ENCODE measurements at places on chromosomes 12 and 14.

DNA sequence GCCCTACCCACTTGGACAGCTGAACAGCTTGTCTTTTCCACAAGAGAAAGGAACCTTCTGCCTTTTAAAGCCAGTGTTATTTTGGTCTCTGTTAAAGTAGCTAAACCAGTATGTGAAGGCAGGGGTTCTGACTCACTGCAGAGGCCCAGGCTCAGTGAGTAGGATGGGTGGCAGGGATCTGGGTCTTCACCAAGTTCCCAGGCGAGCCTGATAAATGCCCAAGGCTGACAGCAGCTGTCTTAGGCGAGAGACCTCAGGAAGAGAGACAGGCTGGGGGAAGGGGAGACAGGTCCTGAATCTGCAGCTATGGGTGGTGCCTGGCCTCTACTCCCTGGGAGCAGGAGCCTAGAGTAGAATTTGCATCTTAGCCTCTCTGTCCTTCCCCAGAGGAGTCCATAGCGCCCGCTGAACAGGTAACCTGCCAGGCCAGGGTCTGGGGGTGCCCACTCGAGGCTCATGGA is 18.1 kb upstream of the KIF26A start:
- peaks cover 29% of the 10 kb centered on the region for H3K27me3 ChIP-seq
- no peak overlapping the region for H3K27ac ChIP-seq

DNA sequence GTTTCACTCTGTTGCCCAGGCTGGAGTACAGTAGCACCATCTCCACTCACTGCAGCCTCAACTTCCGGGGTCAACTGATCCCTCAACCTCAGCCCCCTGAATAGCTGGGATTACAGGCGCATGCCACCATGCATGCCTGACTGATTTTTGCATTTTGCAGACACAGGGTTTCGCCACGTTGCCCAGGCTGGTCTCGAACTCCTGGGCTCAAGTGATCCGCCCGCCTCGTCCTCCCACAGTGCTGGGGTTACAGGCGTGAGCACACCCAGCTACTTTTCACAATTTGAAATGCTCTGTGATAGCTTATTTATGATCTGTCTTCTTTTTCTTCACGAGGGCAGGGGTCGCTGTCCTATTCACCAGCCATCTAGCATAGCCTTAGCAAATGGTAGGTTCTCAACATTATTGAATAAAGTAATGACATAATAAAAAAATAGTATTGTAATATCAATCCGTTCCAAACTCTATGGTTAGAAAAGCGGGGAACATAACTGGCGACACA is 477 bp upstream of the DDX47 start:
- no peak for DNase-seq
- H3K27me3 ChIP-seq: no peaks in the 10 kb centered on the region
- H3K36me3 ChIP-seq: peaks cover 32% of the 10 kb centered on the region

GRCh38 chr12:40344312-40344711 is 119.5 kb downstream of the LRRK2 start:
- no peaks in the 10 kb centered on the region for H3K4me1 ChIP-seq
- H3K27me3 ChIP-seq: no peaks in the 10 kb centered on the region
- no peak for DNase-seq
- H3K4me3 ChIP-seq: no peak overlapping the region
- no peak overlapping the region for H3K27ac ChIP-seq

DNA sequence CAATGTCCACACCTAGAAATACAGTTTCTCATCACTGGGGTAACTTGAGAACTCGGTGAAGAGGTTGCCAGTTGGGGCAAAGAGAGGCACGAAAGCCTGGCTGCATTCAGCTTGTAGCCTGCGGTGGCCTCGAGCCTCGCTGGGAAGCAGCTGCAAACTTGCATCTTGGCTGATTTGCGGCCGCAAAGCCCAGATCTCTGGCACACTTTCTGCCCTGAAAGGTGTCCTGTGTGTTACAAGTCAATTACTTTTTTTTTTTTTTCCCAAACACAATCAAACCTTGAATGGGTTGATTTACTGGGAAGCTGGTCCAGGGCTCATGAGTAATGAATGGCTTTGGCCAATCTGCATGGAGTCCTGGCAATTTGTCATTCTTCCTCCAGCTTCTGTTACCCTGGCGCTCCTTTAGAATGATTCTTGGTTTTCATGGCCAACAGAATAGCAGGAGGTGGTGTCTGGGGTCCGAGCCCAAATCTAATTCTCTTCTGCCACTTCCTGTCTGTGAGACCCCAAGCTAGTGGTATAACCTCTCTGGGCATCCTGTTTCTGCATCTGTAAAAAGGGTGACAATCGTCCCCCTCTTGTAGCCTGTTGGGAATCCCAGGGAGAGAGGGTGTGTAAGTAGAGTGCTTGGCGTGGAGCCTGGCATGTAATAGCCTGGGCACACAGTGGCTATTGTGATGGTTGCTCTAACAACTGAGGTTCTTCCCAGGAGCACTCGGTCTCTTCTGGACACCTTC is 6.7 kb downstream of the BCL7A start:
- H3K36me3 ChIP-seq: peaks cover under 1% of the 10 kb centered on the region
- H3K4me1 ChIP-seq: peaks cover 2% of the 10 kb centered on the region
- H3K4me3 ChIP-seq: no peak overlapping the region

DNA sequence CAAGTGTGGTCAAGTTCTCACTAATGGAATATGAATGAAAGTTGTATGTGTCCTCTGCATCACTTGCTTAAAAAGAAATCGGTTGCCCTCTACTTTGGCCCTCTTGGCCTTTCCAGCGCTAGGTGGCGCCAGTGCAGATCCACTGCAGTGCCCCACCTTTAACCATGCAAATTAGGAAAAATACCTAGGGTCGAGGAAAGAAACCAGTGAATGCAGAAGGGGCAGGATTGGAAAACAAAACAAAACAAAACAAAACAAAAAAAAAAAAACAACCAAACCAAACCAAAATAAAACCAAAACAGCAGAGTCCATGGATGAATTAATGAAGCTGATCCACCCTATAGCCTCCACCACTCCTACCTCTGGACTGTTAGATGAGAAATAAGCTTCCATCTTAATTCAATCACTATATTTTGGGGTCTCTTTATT is 12.9 kb upstream of the NEMF start:
- H3K27me3 ChIP-seq: peaks cover 6% of the 10 kb centered on the region
- H3K4me1 ChIP-seq: peaks cover 31% of the 10 kb centered on the region
- peak; percentile 67 for DNase-seq
- H3K27ac ChIP-seq: no peak overlapping the region

- H3K4me3 ChIP-seq: no peak overlapping the region
- H3K36me3 ChIP-seq: peaks cover 3% of the 10 kb centered on the region
- peaks cover 31% of the 10 kb centered on the region for H3K4me1 ChIP-seq
- peak overlapping the region; percentile 94 for H3K27ac ChIP-seq
Observed at GRCh38 chr12:92930421-92930820, 1.3 kb upstream of the EEA1 start.

- no peaks in the 10 kb centered on the region for H3K4me1 ChIP-seq
- H3K36me3 ChIP-seq: no peaks in the 10 kb centered on the region
- H3K4me3 ChIP-seq: no peak overlapping the region
- H3K27ac ChIP-seq: no peak overlapping the region
- peaks cover 5% of the 10 kb centered on the region for H3K27me3 ChIP-seq
Observed at GRCh38 chr14:101933209-101933608, 31.2 kb upstream of the DYNC1H1 start.

- DNase-seq: peak; percentile 44
- no peak overlapping the region for H3K27ac ChIP-seq
- H3K4me1 ChIP-seq: peaks cover 31% of the 10 kb centered on the region
- H3K4me3 ChIP-seq: no peak overlapping the region
Observed at GRCh38 chr14:101705733-101706508, 55.6 kb upstream of the PPP2R5C start.

GRCh38 chr14:106619606-106620005 is 1093.2 kb downstream of the TMEM121 start:
- peaks cover 33% of the 10 kb centered on the region for H3K4me1 ChIP-seq
- H3K36me3 ChIP-seq: no peaks in the 10 kb centered on the region
- no peak for DNase-seq
- no peak overlapping the region for H3K4me3 ChIP-seq
- no peak overlapping the region for H3K27ac ChIP-seq

- no peak for DNase-seq
- no peaks in the 10 kb centered on the region for H3K36me3 ChIP-seq
- H3K4me3 ChIP-seq: no peak overlapping the region
- no peak overlapping the region for H3K27ac ChIP-seq
Observed at GRCh38 chr14:57634335-57634734, 140.7 kb upstream of the CCDC198 start.

GRCh38 chr14:62432955-62433354 is 612.3 kb downstream of the KCNH5 start:
- no peaks in the 10 kb centered on the region for H3K36me3 ChIP-seq
- no peaks in the 10 kb centered on the region for H3K4me1 ChIP-seq
- DNase-seq: no peak
- no peak overlapping the region for H3K4me3 ChIP-seq
- no peak overlapping the region for H3K27ac ChIP-seq
- no peaks in the 10 kb centered on the region for H3K27me3 ChIP-seq
